ENCODE measurements at places on chromosomes 7 and 10. TPM values are rescaled to one million over a fixed set of nuclear protein-coding genes. Genes with fewer than 3 reads are reported as not detected.
A peak's percentile ranks its signal among the peaks of the same experiment; 100 is the strongest.

The PRRT4 gene
- 17.4 TPM for total RNA-seq

DNA sequence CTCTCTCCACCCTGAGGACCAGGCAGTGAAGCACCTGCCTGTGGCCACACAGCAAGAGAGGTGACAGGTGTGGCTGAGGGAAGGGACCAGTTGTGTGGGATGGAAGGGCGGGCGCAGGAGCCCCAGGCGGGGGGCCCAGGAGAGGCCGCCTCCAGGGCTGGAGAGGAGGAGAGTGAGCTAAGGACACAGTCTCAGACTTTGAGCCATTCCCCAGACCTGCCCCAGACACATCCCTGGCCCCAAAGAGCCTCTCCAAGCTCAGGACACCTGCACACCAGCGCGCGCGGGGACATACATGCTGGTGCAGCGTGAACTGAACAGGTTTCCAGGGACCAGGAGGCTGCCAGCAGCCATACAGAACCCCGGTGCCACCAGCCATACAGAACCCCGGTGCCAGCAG, 237.3 kb downstream of the MAD1L1 start:
- DNase-seq: no peak

The SLIT1 gene
- total RNA-seq: 0.19 TPM

GRCh38 chr10:113987805-113988204, 55.9 kb upstream of the ADRB1 start:
- no peak for DNase-seq

DNA sequence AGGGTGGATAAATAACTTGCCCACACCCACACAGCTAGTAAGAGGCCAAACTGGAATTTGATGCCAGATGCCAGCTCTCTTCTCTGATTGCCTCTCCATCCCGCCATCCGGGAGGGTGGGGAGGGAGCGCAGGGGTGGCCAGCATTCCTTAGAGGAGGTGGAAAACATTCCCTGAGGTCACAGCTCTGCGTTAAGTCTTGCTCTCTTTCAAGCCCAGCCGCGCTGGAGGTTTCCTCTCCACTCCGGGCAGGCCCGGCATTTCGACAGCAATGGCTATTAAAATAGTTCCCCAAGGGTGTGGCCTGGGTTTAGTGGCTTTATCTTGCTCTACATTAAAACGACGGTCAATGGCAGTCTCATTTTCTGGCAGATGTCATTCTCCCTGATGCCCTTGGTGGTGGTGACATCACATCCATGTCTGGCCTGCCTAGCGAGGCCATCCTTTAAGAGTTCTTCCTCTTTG, 16.1 kb upstream of the C10orf71 start:
- peak; percentile 76 for DNase-seq

- DNase-seq: no peak
These were observed 57.2 kb downstream of the SLC16A12 start for GRCh38 chr10:89478085-89478738.

The HOXA2 gene
- total RNA-seq: 1.2 TPM

Data from mesenteric fat pad (tissue), 1 donor.